Activated CD8-positive, alpha-beta memory T cell treated with anti-CD3 and anti-CD28 coated beads for 48 hours (primary cell): ENCODE measurements at places on chromosomes 11 and 22.

DNA sequence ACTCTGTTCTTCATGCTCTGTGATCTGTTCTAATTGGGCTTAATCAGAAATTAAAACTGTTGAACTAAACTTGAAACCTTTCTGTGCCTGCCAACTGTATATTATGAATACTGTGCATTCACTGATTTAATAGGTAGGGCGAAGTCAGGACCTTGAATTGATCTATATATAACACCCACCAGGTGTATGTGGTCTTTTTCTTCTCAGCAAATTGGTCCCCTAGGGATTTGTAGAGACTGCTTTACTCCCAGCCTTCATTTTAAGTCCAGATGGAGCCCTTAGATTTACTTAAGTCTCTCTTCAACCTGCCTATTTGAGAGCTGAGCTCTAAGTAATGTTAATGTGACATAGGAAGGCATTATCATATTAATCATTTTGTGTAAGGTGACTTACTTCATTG lies 257.5 kb downstream of the TMEM135 start:
- no peak for DNase-seq

DNA sequence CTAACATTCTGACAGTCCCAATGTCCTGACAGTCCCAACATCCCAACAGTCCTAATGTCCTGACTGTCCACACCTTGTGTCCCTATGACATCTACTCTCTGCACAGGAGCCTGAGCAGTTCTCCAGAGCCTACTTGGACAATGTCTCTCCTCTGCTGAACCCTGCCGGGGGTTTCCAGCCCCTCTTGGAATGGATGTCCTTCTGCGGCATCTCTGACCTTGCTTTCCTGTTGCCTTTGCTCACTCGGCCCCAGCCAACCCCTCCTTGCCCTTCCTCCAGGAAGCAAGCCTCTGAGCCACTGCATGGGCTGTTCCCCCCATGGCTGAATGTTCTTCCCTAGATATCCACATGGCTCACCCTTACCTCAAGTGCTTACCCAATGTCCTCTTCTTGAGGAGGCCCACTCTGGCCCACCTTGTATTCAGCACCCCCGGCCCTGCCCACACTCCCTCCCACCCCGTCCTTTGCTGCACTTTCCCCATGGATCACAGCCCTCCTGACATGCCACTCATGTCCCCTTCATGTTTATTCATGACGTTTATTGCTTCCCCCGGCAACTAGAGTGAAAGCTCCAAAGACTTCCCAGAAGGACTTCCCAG lies 59.5 kb downstream of the DHCR7 start:
- DNase-seq: no peak

- no peak for DNase-seq
These were observed 97.0 kb upstream of the TOP3B start for GRCh38 chr22:22079404-22080148.

DNA sequence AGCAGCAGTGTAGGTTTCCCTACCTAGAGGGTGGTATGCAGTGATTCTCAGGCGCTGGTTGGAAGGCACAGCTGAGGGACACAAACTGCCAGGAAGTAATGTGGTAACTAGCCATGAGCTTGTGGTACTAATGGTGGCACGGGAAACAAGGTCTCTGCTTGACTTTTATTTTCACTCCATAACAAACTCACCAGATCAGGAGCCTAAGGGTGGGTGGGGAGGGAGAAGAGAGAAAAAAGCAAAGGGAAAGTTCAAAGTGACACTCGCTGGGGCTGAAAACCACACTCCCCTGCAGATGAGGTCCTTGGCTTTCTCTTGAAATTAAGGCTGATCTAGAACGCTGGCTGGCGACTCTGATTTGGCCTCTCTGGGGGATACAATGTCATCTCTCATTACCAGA lies 22.0 kb downstream of the TRAF6 start:
- no peak for DNase-seq

DNA sequence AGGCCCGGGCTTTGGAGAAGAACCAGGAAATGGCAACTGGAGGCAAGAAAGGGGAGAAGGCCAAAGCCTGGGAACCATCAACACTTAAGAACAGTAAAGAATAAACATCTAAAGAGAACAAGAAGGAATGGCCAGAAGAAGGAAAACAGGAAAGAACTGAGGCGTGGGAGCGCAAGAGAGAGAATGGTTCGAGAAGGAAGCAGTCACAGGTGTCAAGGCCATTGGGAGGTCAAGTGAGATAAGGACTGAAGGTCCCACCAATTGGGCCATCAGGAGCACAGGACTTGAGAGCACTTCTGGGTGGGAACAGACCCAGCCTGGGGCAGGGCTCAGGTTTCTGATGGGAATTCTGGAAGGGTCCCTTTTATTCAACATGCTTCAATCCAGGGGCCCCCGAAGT lies 697 bp upstream of the SCGB1A1 start:
- DNase-seq: no peak

DNA sequence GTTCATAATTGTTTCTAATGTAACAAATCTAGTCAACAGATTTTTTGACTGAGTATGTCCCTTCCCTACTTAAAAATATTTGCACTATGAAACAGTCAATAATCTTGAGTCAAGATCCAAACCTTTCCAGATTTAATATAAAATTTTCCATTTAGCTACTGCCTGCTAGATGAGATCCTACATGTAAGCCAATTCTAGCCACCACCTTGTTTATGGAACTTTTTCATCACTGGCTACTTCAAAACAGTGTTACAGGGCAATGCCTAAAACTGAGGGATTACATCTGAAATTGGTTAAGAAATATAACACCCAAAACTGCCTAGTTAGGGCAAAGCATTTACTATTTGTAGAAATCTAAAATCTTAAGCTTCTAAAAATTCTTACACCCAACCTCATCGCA lies 10.5 kb upstream of the FUT4 start:
- DNase-seq: no peak

DNA sequence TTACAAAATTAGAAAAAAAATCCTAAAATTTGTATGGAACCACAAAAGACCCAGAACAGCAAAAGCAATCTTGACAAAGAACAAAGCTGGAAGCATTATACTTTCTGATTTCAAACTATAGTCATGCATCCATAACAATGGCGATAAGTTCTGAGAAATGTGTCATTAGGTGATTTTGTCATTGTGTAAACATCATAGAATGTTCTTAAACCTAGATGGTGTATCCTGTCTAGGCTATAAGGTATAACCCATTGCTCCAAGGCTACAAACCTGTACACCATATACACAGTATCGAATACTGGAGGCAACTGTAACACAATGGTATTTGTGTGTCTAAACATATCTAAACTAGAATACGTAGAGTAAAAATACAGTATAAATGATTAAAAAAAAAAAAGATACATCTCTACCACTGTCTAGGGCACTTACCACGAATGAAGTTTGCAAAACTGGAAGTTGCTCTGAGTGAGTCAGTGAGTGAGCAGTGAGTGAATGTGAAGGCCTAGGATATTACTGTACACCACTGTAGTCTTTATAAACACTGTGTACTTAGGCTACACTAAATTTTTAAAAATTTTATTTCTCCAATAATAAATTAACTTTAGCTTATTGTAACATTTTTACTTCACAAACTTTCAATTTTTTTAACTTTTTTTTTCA lies 18.1 kb upstream of the SC5D start:
- DNase-seq: no peak

GRCh38 chr22:24404561-24405275 lies 22.7 kb upstream of the ADORA2A start:
- no peak for DNase-seq

- DNase-seq: no peak
These were observed 1.9 kb upstream of the OR6Q1 start for GRCh38 chr11:58028687-58029411.

DNA sequence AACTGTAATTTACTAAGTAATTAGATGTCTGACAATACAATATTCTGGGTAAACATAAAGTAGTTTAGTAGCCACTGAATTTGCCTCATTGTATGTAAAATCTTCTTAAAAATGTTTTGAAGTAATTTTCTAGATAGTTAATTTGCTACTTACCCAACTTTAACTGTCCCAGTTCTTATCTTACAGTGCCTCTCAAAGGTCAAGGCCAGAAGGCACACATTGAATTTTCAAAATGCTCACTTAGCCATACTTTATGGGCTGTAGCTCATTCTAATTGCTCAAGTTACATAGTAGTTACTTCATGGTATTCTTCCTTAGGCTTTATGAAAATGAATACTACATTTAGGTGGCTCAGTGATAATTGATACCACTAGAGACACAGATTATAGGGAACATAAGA lies 666.6 kb downstream of the CNTN5 start:
- DNase-seq: no peak

DNA sequence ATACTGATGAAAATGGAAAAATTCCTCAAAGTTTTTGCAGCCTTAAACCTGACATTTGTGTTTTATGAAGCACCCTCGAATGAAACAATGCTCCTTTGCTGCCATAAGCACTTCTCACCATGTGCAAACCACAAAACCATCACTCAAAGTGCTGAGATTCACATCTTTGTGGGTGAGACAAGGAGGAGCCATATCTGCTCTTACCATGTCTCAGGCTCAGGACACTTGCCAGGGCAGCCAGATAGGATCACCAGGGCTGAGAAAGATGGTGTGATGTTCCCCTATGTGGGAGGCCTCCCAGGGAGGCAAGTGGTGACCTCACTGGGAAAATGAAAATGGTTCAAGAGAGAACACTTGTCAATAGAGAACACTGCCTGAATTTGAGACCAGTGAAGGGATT lies 120.4 kb downstream of the CCDC34 start:
- DNase-seq: no peak

GRCh38 chr11:60251485-60252212 lies 8.7 kb upstream of the MS4A4E start:
- no peak for DNase-seq

DNA sequence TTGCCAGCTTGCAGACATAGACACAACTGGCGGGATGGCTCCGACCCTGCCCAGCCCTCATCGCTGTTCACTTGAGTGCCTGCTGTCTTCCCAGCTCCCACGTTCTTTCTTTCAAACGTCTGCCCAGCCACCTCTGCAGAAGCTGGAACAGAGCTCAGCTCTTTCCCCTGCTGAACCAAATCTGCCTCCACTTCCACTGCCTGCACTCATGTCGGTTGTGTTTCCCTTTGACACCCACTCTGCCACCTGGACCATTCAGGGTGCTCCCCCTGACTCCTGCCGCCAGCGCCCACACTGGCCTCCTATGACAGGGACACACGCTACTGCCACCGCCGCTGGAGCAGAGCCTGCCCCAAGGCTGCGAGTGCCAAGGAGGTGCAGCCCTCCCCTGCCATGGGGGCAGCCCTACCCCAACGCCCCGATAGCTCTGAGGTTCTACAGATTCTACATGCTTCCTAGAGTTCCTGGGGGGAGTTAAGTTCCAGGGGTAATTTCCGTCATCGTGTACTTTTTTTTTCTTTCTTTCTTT lies 37.9 kb downstream of the TST start:
- DNase-seq: no peak

GRCh38 chr11:69981119-69981784 lies 96.9 kb upstream of the ANO1 start:
- no peak for DNase-seq

DNA sequence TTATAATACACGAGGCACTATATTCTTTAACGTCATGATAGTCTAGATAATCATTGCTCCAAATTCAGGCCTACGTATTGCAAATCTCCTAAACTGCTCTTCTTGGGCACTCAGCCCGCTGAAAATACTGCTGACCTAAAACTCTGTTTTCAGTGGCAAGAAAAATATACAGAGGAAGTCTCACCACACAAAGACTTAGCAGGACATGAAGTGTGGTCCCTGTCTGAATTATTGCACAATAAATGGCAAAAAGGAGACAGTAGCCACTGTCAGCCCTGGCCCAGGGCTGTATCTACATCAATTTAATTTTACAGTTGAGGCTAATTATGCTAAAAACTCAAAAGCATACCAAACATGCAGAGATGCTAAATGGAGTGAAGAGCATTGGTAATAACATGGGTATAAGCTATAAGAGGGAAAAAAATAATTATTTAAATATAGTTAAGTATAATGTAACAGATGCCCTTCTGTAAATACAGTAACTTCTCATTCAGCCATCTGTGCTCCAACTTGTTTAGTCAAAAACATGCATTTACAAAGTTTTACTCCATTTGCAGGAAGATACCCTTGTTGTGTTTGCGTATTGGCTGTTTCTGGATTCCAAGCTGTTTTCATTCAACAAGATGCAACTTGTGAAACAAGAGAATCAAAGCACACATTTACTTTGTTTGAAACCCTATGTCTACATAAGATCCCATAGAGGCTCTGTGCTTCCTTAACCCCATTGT lies 800.0 kb upstream of the LUZP2 start:
- DNase-seq: no peak

- no peak for DNase-seq
These were observed 220.7 kb upstream of the ZBED5 start for GRCh38 chr11:11078344-11079086.

- no peak for DNase-seq
These were observed 24.2 kb upstream of the PPARA start for GRCh38 chr22:46125816-46126765.

DNA sequence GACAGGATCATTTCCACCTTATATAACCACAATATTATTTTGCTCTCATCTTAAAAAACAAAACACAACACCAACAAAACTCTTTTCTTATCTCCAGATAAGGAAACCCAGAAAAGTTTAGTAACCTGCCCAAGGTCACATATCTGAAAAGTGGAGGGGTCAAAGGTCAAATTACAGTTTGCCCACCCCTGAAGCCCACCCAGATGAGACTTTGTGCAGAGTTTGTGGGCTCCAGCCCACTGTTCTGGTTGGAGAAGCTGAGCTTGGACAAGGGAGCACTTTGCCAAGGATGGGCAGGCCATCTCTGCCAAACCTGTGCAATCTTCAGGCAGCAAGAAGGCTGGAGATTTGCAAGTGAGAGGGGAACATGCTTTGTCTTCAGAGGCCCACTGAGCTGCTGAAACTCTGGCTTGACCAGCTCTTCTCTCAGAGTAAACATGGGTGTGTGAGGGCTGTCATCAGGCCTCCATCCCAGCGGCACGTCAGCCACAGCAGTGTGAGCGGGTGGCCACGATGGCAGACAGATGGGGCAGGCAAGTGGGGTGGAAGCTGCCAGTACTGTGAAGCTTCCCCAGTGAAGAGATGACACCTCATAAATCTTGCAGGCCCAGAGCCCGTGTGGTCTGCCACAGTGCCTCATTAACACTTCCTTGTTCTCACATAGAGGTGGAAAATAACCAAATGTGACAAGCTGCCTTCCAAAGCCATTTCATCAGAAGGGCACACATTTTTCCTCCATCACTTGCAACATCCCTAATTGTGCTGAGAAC lies 111.8 kb downstream of the CCDC81 start:
- no peak for DNase-seq

DNA sequence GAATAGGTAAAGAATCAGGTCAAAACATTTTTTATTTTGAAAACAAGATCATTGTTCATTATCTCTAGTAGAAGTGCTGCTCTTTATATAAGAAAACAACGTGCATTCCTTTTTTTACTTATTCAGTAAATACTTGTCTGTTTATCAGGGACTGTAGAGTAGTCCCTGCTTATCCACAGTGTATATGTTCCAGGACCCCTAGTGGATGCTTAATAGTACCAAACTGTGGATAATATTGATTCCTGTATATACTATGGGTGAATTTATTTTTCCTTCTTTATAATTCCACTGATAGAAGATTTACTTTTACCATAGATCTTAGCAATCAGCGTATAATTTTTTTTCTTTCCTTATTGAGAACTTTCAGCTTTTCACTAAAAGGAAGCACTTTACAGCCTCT lies 32.6 kb downstream of the CEP295 start:
- DNase-seq: no peak
